ENCODE measurements at places on chromosomes 12 and 14.

GRCh38 chr14:73576391-73576790 lies 7.4 kb downstream of the ACOT2 start:
- no peak for DNase-seq
- no peak overlapping the region for H3K27ac ChIP-seq
- no peaks in the 10 kb centered on the region for H3K4me1 ChIP-seq
- peaks cover 26% of the 10 kb centered on the region for H3K36me3 ChIP-seq

GRCh38 chr12:16611146-16611545 lies 5.2 kb upstream of the LMO3 start:
- no peak for DNase-seq
- no peak overlapping the region for H3K27ac ChIP-seq
- H3K36me3 ChIP-seq = no peaks in the 10 kb centered on the region
- H3K4me1 ChIP-seq = no peaks in the 10 kb centered on the region

DNA sequence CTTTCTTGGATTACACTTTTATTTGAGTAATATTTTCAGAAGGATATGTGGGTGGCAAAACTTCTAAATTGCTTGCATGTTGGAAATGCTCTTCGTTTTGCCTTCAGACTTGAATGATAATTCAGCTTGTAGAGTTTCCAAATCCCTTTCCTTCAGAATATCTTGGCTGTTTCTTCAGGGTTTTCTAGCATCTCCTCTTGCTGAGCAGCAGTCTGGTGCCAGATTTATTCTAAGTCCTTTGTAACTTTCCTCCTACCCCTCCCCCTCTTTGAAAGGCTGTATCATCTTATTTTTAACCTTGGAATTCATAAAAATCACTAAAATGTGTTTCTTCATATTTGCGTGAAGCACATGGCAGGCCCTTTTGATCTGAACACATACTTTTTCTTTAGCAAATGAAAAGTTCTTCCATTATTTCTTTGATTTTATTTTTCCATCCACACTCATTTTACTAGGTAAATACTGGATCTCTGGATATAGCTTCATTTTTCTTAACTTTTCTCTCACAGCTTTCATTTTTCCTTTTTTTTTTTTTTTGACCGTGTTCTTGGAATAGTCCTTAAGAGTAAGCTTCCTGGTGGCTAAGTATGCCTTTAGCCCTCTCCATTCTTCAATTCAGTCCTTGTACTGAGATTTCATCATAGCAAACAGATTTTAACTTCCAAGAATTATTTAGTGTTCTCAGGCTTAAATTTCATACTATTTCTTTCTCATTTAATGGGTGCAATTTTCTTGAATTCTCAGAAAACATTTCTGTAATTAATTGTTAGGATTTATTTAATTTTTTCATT lies 102.0 kb downstream of the SLC38A4 start:
- H3K4me3 ChIP-seq = no peak overlapping the region
- H3K27me3 ChIP-seq = no peaks in the 10 kb centered on the region
- no peak for DNase-seq
- H3K36me3 ChIP-seq = no peaks in the 10 kb centered on the region
- no peak overlapping the region for H3K27ac ChIP-seq

DNA sequence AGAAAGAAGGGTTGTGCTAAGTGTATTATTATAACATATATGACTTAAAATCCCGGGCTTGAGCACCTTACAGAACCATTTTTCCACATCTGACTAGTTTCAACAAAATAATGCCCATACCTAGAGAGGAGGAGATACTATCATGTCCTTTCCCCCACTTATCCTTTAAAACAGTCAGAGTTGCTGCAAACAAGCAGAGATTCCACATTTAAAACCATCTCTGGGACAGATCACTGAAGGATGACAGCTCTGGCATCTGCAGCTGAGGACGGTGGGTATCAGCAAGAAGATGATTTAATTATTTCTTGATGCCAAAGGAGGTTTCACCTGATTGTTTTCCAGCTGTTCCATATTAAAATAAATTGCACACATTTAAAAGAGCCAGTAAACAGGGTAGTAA lies 328.0 kb upstream of the TMTC1 start:
- no peaks in the 10 kb centered on the region for H3K27me3 ChIP-seq
- no peaks in the 10 kb centered on the region for H3K36me3 ChIP-seq
- no peak for DNase-seq
- no peaks in the 10 kb centered on the region for H3K4me1 ChIP-seq
- H3K4me3 ChIP-seq = no peak overlapping the region
- H3K27ac ChIP-seq = no peak overlapping the region

DNA sequence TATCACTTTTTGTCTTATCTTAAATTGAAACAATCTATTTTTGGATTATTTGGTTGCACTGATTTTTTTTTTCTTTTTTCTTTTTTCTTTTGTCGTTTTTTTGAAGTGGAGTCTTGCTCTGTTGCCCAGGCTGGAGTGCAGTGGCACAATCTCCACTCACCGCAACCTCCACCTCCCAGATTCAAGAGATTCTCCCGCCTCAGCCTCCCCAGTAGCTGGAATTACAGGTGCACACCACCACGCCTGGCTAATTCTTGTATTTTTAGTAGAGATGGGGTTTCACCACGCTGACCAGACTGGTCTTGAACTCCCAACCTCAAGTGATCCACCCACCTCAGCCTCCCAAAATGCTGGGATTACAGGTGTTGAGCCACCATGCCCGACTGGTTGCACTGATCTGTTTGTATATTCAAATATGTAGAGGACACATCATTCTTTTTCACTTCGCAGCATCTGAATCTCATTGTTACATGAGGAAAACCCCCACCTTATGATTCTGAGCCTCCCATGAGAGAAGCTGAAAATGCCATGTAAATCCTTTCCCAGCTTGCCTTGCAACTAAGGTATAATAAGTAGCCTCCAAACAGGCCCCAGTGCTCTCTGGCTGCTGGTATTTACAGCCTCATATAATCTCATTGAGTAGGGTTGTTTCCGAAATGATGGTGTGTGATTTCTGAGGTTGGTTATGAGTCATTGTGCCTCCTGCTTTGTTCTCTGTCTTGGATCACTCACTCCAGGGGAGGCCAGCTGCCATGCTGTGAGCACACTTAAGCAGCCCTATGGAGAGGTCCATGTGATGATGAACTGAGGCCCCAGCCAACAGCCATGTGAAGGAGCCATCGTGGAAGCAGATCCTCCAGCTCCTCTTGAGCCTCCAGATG lies 5.2 kb upstream of the HSP90B1 start:
- H3K36me3 ChIP-seq = peaks cover 4% of the 10 kb centered on the region
- H3K27me3 ChIP-seq = no peaks in the 10 kb centered on the region
- H3K4me3 ChIP-seq = no peak overlapping the region
- H3K4me1 ChIP-seq = peaks cover 29% of the 10 kb centered on the region
- peak overlapping the region; percentile 23 for H3K27ac ChIP-seq
- DNase-seq = peak; percentile 48

DNA sequence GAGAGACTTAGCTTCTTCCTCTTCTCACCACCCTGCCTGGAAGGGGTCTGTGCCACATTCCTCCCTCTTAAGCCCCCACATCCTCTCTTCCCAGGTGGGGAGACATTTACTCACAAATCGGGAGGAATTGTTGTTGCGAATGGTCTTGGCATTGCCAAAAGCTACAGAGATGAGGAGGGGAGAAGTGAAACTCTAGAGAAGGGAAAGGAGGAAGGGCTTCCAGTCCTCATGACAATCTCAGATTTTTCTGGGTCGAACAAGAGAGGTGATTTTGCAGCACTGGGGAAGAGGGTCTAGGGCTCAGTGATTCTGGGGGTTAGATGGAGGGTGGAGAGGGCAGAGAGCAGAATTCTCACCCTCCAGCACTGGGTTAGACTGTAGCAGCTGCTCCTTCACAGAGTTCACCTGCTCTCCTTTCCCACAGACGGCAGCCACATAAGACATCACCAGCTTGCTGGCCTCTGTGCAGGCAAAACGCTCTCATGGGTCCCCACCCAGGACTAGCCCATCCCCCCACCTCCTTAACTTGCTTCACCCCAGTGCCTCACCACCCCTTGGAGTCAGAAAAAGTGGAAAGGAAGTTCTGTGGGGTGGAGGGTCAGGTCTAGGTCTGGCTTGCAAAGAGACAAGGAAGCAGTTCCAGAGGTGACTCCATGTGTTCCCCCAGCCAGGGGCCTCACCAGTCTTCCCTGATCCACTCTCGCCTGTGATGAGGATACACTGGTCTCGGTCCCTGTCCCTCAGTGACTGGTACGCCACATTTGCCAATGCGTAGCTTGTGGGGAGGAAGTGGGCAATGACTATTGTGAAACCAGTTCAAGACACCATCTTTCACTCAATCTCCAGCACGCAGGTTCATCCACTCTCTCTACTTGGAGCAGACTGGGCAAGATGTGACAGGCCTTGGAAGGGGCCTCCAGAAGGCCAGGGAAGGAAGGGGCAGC lies 2.7 kb downstream of the MYO1A start:
- H3K4me3 ChIP-seq = peak overlapping the region; percentile 49
- DNase-seq = peak; percentile 84
- H3K4me1 ChIP-seq = peaks cover 46% of the 10 kb centered on the region
- peaks cover 2% of the 10 kb centered on the region for H3K36me3 ChIP-seq

- H3K4me1 ChIP-seq = peaks cover 18% of the 10 kb centered on the region
- H3K36me3 ChIP-seq = peaks cover 4% of the 10 kb centered on the region
- no peak for DNase-seq
- no peak overlapping the region for H3K27ac ChIP-seq
- H3K4me3 ChIP-seq = no peak overlapping the region
Measured at GRCh38 chr12:11780521-11781101, 131.1 kb downstream of the ETV6 start.

GRCh38 chr12:12486661-12487240 lies 75.9 kb downstream of the DUSP16 start:
- H3K4me3 ChIP-seq = no peak overlapping the region
- no peak overlapping the region for H3K27ac ChIP-seq
- DNase-seq = no peak
- peaks cover 39% of the 10 kb centered on the region for H3K4me1 ChIP-seq

DNA sequence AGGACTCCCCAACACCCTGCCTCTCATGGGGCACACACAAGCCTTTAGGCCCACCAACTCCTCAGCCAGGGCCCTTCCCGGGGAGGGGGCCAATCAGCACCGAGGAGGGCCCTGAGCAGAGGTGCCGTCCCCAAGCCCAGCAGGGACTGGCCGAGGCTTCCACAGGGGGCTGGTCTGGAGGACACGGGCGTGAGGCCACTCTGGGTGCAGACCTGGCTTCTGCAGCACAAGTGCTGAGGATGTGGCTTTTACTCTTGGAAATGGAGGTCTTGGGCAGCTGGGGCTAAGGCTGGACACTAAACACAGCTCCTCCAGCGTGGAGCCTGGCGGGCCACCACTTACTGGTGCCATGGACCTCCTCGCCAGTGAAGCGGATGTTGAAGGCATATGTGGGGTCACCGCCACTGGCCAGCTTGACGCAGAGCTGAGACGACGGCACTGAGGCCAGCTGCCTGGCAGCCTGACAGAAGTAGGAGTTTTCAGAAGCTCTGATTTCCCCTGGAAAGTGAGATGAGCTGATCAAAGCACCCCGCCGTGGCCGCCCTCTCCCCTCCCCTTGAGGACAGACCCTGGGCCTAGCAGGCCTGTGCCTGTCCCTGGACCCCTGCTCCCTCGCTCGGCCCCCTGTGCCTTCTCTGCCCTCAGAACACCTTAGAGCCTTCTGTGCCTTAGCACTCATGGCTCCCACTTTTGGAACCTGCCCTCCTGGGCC lies 44.0 kb downstream of the TRAFD1 start:
- H3K36me3 ChIP-seq = peaks cover 7% of the 10 kb centered on the region
- peak overlapping the region; percentile 69 for H3K27ac ChIP-seq
- H3K4me1 ChIP-seq = peaks cover 6% of the 10 kb centered on the region
- no peak for DNase-seq

GRCh38 chr12:111741235-111741812 lies 25.4 kb upstream of the ALDH2 start:
- H3K36me3 ChIP-seq = peaks cover 12% of the 10 kb centered on the region
- DNase-seq = no peak
- peaks cover 6% of the 10 kb centered on the region for H3K4me1 ChIP-seq
- no peak overlapping the region for H3K27ac ChIP-seq
- no peak overlapping the region for H3K4me3 ChIP-seq
- no peaks in the 10 kb centered on the region for H3K27me3 ChIP-seq

DNA sequence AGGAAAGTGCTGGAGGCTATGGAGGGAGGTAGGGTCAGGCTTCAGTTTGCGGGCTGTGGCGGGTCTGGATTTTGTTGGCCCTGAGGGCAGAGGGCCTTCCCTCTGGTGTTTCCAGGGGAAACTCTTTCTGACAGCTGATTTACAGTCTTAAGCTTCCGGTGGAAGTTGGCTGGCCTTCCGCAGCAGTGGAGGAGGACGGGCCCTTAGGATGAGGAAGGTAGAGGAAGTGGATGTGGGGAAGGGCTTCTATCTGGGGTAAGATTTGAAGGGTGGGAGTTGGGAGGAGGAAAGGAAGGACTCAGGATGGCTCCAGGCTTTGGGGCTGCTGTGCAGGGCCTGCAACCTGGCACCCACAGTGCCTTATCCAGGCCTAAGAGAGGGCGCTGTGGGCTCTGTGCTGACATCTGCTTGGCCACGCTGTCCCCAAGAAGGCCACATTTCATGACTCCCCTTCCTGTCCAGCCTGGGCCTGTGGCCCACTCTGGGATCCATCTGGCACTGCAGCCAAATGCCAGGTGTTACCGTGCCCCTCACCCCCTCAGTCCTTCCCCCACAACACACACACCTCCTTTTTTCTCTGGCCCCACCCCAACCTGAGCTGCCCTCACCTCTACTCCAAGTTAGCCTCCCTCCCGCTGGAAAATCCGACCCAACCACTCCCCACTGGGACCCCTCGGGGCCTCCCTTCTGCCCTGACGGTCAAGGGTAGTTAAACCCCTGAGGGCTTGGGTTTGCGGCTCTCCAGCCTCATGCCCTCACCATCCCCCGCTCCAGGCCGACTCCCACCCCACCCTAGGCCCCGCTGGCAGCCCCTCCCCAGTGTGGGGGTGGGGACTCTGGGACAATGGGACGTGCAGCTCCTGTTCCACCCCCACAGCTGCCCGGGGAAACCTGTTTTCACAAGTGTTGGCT lies 7.7 kb upstream of the PPP1R13B start:
- no peaks in the 10 kb centered on the region for H3K36me3 ChIP-seq
- peaks cover 2% of the 10 kb centered on the region for H3K27me3 ChIP-seq
- H3K4me1 ChIP-seq = peaks cover 12% of the 10 kb centered on the region
- no peak overlapping the region for H3K27ac ChIP-seq

DNA sequence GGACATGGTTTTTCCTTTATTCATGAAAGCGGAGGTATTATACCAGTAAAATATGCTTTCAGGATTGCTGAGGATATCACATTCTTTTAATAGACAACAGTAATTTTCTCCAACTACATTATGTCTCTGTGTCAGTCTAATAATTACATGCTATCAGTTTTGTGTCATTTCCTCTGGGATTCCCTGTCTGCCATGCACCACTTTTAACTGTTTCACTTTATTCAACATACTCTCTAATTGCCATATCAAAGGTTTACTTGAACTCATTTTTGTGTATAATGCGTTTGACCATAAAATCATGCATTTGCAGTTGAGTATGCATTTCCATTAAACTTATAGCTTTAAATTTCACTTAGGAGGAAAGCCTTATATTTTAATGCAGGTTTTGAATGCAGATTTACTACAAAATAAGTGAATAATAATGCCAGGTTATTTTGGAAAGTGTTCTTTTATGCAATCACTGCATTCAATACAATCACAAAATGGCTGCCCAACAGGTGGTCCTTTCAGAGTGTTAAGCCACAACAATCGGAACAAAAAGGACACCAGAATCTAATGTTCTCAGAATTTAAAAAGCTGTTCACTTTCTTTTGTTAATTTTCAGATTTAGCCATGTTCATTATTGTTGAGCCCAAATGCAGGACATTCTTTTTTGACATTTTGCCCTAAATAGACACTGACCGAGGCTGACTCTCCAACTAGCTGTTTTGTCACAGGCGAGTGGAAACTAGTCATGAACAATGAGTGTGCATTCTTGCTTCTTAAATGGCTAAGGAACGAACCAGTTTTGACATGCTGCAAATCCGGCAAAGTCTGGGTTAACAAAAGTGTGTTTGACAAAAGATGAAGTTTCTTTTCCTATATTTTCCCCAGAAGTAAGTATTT lies 40.9 kb downstream of the MBIP start:
- H3K4me1 ChIP-seq = peaks cover 4% of the 10 kb centered on the region
- H3K27ac ChIP-seq = no peak overlapping the region
- H3K4me3 ChIP-seq = no peak overlapping the region
- no peaks in the 10 kb centered on the region for H3K36me3 ChIP-seq
- peaks cover 28% of the 10 kb centered on the region for H3K27me3 ChIP-seq

Measured in activated CD8-positive, alpha-beta T cell treated with anti-CD3 and anti-CD28 coated beads, Interleukin-2, amount 10 ng/mL, durations not matched to agents 7 days and 5 days (primary cell).